ENCODE measurements at places on chromosomes 3 and 15.

- no peak for DNase-seq
Observed at GRCh38 chr3:173411375-173411973, 13.9 kb downstream of the NLGN1 start.

DNA sequence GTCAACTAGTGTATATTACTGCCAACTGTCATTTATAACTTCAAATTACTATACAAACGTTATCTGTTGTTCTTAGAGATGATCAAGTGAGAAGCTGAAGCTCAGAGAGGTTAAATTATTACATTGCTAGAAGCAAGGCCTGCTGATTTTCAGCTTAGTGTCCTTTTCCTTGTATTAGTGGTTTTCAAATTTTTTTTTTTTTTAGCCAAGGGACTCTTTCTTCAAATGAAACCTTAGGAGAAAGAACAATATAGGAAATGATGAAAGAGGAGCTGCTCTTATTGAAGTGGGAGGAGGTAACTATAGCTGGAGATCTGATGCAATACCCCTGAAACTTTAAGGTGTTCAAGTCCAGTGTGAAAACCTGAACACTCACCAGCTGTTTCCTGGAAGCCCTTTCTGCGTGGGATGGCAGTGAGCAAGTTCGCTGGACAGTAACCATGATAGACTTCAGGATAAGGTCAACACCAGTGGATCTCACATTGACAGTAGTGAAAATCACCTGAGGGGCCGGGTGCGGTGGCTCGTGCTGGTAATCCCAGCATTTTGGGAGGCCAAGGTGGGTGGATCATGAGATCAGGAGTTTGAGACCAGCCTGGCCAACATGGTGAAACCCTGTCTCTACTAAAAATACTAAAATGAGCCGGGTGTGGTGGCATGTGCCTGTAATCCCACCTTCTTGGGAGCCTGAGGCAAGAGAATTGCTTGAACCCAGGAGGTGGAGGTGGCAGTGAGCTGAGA, 376.2 kb downstream of the EDEM1 start:
- DNase-seq, result no peak

- DNase-seq, result no peak
Observed at GRCh38 chr3:61667383-61667782, 106.0 kb downstream of the PTPRG start.

DNA sequence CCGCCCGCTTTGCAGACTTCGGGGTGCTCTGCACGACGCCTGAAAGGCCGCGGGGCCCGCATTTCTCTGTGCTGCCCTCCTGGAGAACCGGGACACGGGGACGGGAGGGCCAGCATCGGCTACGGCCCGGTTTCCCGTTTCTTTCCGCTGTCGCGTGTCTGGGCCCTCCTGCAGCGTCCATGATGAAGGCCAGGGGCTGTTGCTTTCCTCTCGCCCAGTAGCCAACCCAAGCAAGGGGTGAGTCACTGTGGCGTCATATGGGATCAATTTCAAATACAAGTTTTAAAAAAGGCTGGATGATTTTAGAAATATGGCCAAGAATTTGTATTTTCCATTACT, 435 bp downstream of the SLC35G2 start:
- peak; percentile 66 for DNase-seq

DNA sequence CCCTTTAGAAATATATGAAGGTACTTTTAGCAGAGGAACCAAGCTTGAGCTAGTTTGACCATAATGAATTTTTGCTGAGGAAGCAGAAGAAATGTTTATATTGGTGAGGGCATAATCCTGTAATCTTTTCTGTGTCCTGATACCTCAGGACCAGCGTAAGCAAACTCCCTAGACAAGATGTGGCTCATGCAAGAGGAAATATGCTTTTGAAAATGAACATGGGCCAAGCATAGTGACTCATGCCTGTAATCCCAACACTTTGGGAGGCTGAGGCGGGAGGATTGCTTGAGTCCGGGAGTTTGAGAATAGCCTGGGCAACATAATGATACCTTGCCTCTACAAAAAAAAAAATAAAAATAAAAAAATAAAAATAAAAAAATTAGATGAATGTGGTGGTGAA, 78.5 kb downstream of the PPARG start:
- no peak for DNase-seq

- DNase-seq, result no peak
Observed at GRCh38 chr3:1251282-1252060, 158.6 kb downstream of the CNTN6 start.

- no peak for DNase-seq
Observed at GRCh38 chr15:89486726-89487050, 9.7 kb downstream of the RHCG start.

- no peak for DNase-seq
Observed at GRCh38 chr15:58732625-58733363, 16.7 kb downstream of the ADAM10 start.

GRCh38 chr15:89732451-89733172, 18.4 kb downstream of the MESP1 start:
- no peak for DNase-seq

DNA sequence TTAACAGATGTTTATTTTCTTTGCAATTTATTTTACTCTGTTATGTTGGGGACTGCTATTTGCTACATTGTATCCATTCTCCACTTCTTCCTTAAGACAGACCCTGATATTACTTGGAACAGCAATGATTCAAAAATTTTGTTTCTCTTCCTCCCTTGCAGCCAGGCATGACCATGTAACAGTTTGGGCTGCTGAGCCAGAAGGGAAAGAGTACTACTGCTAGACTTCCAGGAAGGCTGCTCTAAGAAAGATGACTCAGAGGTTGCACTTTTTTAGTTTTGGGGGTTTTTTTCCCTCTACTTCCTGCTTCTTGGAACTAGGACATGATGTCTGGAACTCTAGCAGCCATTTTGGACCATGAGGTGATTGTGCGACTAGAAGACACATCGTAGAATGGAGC, 10.3 kb downstream of the PRR20G start:
- no peak for DNase-seq

DNA sequence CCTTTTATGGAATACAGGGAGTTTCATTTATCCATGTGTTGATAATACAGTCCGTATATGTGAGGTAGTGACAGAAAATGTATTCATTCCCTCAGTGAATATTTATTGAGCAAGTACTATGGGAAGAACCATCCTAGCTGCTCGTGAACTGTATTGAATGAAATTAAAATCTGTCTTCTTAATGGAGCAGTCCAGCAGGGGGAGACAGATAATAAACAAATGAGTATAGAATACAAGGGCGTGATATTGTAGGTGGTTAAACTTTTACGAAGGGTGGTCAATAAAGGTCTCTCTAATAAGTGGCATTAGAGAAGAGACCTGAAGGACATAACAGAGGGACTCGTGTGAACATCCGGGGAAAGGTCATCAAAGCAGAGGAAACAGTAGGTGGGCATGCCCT, 62.7 kb upstream of the OSTN start:
- no peak for DNase-seq

GRCh38 chr3:144128108-144128892, 156.7 kb downstream of the DIPK2A start:
- DNase-seq, result peak; percentile 58

DNA sequence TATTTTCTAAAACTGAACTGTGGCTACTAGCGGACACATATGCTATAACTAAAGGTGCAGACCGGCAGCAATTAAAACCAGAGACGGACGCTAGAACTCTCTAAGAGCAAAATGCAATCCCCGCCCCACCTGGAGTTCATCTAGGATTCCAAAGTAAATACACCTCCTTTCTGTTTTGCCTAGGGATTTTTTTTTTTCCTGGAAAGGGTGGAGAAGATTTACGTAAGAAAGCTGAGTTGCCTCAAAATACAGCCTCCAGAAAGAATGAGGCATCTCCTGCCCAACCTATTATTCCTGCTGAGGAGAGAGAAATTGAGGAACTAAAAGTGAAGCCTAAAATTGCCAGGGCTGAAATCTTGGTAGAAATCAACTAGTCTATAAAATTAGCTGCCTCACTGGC, 150.2 kb downstream of the TP63 start:
- no peak for DNase-seq

GRCh38 chr3:48369693-48370332, 2.2 kb upstream of the FBXW12 start:
- no peak for DNase-seq

DNA sequence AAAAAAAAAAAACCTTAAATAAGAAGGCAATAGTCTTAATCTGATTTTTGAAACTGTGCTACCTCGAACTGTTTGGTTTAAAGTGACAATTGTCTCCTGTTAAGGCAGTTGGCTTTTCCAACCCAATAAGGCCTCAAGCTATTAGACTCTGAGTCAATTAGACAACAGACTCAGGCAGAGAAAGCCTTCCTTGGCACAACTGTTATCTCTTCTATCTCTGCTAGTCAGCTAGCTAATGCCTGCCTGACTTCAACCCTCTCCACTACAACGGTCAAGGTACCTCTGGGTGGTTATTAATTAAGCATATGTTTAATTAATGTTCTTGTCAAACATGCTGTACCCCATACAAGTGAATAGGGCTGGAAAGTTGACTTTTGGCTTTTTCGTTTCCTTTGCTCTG, 110.2 kb upstream of the NLGN1 start:
- no peak for DNase-seq

GRCh38 chr3:74387111-74387735, 227.2 kb downstream of the CNTN3 start:
- DNase-seq, result no peak

DNA sequence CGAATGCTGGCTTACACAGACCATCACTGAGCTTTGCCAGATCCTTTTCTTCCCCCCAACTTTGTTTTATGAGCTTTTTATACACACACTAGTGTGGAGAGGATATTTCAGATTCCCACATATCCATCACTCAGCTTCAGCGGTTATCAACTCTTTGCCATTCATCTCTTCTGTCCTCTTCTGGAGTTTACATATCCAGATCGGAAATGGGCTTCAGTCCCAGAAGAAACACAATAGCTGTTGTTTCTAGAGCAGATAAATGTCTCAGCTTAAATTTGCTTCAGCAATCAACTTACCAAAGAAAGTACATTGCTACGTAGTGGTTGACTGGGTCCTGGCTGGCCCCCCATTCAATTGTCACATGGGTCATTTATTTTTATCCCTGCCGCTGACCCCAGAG, 185.9 kb upstream of the BHLHE40 start:
- no peak for DNase-seq

All from NCI-H526 treated with DMSO at 0.1 percent for 48 hours (cell line).